ENCODE measurements at places on chromosomes 1 and 21.
A peak's percentile ranks its signal among the peaks of the same experiment; 100 is the strongest.

- no peak for DNase-seq
These were observed 66.8 kb upstream of the BCL10 start for GRCh38 chr1:85343213-85343611.

- DNase-seq: no peak
These were observed 351.0 kb downstream of the COL11A1 start for GRCh38 chr1:102757363-102757762.

DNA sequence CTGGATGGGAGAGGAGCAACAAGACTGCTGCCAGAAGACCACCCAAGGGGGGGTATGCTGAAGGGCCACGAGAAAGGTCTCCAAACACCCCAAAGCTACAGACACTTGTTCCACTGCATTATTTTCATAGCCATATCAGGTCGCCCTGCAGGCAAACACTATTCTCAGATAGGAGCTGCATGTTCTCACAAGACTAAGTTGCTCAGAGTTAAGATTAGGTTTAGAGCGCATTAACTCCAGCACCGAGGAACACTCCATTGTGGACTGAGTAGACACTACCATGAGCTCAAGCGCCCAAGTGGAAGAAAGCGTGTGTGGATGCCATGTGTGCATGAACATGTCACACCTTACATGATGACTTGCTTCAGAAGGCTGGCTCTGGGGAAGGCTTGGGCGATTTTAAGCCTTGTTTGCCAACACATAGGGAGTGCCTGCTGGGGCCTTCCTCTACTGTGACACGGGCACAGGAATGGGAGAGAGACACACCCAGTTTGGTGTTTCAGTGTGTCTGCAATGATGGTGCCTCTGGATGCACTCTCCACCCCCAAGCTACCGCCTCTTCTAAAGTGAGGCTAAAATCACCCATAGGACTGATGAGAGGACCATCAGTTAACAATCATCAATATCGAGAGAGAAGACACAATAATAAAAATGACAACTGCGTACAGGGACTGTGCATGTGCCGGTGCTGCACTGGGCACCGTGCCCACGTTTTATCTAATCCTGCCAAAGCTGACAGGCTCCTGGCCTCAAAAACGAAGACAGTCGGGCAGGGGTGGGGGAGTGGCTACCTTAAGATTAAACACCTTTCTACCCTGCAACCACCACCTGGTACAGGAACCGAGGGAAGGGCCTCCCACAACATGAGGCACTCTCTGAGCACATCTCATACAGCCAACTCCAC lies 34.9 kb downstream of the SSBP3 start:
- DNase-seq: no peak

DNA sequence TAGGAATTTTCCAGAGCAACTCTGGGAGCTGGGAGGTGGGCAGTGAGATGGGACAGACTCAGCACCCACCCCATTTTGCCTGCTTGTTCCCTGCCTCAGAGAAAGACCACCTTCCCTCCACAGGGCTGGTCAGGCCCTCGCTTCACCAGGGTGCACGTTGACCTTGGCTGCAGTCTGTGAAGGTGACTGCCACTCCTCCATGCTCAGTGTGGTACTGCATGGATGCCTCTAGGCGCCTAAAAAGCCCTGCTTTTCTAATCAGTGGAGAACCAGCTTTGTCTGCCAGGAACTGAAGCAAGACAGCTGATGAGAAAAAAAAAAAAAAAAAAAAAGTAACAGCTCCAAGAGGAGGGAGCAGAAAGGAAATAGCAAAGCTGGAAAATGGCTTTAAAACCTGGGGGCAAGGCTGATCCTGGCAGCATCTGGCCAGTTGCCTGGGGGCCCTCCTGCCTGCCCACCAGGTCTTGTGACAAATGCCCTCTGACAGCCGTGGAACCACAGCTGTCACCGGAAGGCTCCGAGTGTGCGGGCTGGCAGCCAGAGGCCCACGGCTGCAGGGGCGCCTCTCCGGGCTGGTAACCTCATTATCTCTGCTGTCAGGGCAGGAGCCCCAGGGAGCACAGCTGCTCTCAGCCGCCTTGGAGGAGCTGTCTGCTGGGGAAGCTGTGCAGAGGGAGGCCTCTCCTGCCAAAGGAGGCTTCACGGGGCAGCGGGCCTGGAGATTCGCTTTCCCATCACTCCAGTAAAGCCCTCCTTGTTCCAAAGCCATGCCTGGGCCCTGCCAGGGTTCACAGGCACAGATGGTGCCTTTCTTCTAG lies 13.7 kb downstream of the KIAA1614 start:
- no peak for DNase-seq

DNA sequence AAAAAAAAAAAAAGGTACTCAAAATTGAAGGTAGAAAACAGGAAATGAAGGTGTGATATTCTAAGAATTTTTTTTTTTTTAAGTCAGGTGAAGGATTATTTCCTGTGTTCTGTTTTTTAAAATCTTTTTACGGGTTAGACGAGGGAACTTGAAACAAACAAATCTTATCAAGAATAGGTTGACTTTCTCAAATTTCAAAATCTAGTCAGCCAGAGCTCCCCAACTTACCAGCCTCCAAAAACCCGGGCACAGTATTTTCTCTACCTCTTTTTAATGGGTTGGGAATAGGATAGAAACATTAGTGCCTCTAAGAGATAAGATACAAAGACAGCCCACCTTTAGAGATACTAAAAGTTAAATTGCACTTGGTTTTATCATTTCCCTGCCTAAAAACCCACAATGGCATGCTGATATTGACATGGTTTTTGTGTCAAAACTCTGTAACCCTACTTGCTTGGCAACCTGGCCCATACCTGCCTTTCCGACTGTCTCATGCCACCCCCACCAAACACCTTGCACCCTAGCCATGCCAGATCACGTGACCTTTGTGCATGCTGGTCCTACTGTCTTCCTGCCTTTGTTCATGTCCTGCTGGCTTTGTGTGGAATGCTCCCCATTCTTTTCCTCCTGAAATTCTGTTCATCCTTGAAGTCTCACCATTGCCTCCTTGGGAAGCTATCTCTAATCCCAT lies 4.2 kb downstream of the RCAN3 start:
- no peak for DNase-seq

GRCh38 chr1:24955161-24955560 lies 25.1 kb upstream of the RUNX3 start:
- DNase-seq: peak; percentile 45

- no peak for DNase-seq
These were observed 3.9 kb upstream of the COL18A1 start for GRCh38 chr21:45401054-45401518.

GRCh38 chr1:154744352-154745035 lies 125.6 kb downstream of the KCNN3 start:
- no peak for DNase-seq

DNA sequence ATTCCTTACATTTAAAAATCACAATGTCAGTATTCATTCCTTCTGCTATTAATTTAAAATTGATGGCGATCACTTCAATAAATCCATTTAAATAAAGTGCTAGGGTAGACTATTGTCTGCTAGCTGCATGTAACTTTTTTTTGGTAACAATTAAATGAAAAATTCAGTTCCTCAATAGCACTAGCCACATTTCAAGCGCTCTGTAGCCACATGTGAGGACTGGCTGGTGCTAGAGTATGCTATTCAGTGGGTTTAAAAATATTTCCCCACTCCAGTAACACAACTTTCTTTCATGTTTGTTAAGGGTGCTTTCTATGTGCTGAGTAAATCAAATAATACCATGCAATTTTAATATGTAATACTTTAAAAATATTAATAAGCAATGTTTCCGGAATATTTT lies 108.2 kb downstream of the LTN1 start:
- no peak for DNase-seq

DNA sequence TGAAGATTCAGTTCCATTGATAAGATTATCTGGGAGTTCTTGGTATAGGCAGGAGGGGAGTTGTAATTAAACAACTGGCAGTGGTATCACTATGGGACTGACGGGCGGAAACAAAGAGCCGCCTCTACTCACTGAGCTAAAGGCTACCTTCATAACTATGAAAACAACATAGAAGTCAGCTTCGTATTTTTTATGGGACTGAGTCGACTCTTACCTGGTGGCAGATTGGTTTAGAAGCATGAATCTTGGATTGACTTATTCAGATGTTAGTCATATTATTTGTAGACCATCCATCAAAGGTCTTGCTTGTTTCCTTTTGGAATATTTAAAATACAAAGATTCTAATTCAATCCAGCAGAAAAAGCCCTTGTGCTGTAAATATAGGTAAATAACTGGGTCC lies 6.3 kb upstream of the HHIPL2 start:
- no peak for DNase-seq

DNA sequence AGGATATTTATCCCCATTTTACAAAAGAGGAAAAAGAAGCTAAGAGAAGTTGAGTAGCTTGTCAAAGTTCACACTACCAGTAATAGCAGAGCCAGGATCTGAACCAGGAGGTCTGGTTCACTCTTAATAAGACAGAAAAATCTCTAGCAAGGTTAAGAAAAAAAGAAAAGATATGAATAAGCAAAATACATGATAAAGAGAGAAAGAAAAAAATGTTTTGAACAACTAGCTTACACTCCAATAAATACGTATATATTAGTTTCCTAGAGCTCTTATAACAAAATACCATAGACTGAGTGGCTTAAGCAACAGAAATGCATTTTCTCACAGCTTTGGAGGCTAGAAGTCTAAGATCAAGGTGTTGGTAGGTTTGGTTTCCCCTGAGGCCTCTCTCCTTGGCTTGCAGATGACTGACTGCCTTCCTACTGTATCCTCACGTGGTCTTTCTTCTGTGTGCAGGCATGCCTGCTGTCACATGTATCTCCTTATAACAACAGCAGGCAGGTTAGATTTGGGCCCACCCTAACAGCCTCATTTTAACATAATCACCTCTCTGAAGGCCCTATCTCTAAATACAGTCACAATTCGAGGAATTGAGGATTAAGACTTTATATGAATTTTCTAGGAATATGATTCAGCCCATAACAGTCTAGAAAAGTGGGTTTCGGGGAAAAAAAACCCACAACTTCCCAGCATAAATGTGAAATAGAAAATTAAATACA lies 60.4 kb downstream of the LEPR start:
- no peak for DNase-seq

DNA sequence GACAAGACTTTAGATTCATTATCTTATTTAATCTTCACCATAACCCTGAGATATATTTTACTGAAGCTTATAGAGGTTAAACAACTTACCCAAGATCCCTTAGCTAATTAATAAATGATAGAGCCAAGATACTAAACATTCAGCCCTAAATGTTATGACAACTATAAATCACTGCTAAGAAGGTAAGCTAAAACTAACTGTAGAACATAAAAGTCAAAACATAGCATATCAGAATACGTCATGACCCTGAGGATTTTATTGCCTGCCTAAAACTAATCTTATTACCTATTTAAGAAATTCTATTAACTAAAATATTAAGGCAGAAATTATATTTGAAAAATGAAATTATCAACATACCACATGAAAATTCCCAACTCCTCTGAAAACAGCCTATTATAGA lies 22.6 kb downstream of the EVI5 start:
- DNase-seq: no peak
